ENCODE measurements at places on chromosomes 6 and 20.
A peak's percentile ranks its signal among the peaks of the same experiment; 100 is the strongest.

GRCh38 chr6:10837009-10837621, 1.2 kb downstream of the MAK start:
- no peak for DNase-seq

GRCh38 chr6:25242567-25242966, 36.6 kb upstream of the CARMIL1 start:
- DNase-seq: no peak

- no peak for DNase-seq
These were observed 37.7 kb upstream of the ARHGAP18 start for GRCh38 chr6:129747588-129748112.

GRCh38 chr20:9071976-9072726, 3.3 kb downstream of the PLCB4 start:
- DNase-seq: no peak

GRCh38 chr6:109441069-109441816, 719 bp downstream of the SMPD2 start:
- peak; percentile 37 for DNase-seq

GRCh38 chr6:66421570-66421969, 714.5 kb upstream of the EYS start:
- DNase-seq: no peak

GRCh38 chr6:31122791-31123706, 2.8 kb upstream of the CDSN start:
- DNase-seq: no peak

DNA sequence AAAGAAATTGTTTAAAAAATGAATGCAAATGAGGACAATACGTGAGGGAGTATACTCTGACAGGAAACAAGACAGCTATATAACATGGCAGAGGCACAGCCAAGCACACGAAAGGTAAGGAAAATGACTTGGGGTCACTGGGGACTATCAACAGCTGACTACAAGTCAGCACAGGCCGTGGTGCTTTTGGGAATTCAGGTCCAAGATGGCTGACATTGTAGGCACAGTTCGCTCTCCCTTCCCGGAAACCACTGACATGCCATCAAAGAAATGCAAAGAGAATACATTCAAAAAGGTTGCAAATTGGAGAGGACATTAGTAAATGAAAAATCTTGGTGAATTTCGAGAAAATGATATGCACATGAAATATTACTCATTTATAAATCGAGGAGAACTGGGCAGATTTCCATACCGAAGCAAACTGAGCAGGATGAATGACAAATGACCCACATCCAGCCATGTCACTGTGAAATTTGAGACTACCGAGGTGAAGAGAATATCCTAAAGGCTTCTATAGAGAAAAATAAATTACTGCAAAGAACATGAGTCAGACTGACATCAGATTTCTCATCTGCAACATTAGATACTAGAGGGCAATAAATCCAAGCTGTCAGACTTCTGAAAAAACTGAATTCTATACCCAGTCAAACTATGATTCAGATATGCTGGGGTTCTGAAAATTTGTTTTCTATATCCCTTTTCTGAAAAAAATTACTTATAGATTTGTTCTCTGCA, 391.1 kb downstream of the BTBD9 start:
- DNase-seq: no peak

DNA sequence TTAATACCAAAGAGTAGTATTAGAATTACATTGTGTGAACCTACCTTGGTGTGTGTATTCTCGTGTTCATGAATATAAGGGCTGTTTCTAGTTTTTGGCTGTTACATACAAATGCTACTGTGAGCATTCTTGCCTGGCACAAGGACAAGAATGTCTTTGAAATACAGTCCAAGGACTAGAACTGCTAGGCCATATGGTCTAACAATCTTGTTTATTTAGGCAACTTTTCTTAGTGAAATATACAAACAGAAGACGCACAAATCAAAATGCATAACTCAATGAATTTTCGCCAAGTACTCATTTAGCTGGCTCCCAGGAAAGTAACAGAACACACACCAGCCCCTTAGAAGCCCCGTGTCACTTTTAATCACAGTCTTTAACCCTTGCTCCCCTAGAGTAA, 28.5 kb downstream of the KDM1B start:
- DNase-seq: no peak

GRCh38 chr6:31769684-31770371, 7.3 kb downstream of the VWA7 start:
- DNase-seq: peak; percentile 67

DNA sequence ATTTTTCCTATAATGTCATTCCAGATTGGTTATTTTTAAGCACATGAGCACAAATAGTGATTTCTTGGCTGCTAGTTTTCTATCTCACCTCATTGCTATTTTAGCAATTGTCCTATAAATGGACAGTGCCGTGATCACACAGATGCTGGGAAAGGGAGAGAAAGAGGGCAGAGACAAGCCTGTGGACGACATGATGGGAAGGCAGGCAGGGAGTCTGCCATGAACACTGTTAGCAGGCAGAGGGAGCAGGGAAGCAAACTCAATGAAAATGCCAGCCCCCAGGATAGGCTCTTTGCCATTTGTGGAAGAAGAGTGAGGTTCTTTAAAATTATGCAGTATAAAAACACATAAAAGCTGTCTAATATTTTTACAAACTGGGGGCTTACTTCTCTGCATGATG, 96.8 kb downstream of the ADTRP start:
- DNase-seq: no peak

- no peak for DNase-seq
These were observed 46.2 kb downstream of the CYB5R4 start for GRCh38 chr6:83905648-83906047.

DNA sequence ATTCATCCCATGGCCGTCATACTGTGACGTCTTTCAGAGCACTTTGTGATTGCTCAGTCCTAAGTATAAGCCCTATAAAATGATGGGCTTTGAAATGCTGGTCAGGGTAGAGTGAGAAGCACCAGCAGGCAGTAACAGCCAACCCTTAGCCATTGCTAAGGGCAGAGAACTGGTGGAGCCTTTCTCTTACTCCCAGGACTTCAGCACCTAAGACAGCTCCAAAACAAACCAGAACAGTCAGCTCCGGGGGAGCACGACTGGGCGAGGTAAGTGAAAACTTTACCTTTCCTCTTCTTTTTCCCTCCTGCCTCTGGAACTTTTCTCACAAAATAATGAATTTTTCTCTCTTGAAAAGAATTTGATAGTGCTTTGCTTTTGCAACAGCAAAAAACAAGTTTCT, at the start of gene VIP:
TSS of gene VIP (plus strand) at position 104 of the 400 bp plus-strand sequence. CDS start 1,381 bp downstream, outside the sequence.
- DNase-seq: no peak

- no peak for DNase-seq
These were observed 8.6 kb downstream of the SULF2 start for GRCh38 chr20:47776639-47777038.

DNA sequence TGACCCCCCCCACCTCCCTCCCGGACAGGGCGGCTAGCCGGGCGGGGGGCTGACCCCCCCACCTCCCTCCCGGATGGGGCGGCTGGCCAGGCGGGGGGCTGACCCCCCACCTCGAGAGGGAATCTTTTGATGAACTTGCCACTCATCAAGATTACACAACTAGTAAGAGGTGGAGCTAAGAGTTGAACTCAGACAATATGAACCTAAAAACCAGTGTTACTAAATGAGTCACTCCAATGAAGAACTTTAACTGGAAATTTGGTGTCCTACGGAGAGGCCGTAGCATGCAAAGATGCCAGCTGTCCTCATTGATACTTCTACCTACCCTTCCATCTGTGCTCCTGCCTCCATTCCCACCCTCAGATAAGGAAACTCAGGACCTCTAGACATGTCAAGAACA, 42.8 kb downstream of the PFDN4 start:
- no peak for DNase-seq

DNA sequence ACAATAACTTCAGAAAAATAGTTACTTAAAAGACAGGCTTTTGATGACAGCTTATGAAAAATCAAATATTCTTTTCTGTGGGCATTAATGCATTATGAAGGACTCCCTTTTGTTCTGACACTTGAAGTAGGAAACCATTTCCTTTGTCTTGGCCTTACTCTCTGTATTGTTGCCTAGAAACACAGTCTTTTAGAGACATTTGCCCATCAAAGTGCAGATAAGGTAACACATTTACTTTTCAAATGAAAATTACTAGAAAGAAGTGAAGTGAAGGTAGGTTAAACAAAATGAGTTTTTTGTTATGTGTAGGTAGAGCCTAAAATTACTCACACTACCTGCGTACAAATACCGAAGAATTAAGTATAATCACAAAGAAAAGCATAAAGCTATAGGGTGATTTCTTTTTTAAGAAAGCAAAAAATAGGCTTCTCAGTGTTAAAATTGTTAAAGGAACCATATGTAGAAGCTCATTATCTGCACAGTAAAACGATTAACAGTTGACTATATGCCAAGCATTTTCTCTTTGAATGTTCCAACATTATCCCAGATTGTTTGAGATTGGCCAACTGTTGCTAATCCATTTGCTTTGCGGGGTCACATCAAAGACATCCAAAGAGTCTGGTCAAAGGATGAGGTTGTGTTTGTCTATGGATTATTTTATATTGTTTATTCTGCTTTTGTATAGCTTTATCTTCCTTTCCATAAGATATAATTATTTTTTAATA, 542.0 kb upstream of the RNF217 start:
- DNase-seq: no peak

GRCh38 chr6:129451187-129451586, 258.8 kb downstream of the ARHGAP18 start:
- DNase-seq: no peak

DNA sequence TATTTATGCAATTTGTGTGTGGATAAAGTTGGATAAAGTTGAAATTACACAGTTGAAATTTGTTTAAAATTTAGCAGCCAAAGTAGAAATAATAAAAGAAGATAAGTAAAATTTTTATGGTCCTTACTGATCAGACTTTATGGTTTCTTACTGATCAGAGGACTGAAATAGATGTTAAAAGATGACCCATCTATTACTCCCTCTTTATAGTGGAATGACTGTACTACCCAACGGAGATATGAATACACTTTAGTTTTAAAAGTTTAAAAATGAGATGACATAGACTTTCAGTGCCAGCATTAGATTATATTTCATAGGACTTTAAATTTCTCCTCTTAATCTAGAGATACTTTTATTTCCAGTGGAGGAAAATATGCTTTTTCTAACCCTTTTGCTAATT, 98.9 kb upstream of the ADGRF4 start:
- no peak for DNase-seq

DNA sequence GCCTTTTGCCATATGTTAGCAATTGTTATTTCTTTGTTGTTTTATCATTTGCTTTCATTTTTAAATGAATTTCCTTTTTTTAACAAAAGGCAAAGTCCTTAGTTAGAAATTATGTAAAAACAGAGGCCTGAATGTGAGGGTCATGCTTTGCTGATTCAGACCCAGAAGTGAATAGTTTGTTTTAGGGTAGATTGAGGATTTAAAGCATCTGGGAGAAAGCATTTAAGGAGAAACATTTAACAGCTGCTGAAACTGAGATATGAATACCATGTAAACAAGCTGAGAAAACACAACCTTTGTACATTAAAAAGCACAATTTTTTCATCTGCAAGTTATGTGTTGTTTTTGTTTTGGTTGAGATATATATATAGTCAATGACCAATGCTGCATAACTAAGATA, 8.0 kb downstream of the HTR1B start:
- no peak for DNase-seq

DNA sequence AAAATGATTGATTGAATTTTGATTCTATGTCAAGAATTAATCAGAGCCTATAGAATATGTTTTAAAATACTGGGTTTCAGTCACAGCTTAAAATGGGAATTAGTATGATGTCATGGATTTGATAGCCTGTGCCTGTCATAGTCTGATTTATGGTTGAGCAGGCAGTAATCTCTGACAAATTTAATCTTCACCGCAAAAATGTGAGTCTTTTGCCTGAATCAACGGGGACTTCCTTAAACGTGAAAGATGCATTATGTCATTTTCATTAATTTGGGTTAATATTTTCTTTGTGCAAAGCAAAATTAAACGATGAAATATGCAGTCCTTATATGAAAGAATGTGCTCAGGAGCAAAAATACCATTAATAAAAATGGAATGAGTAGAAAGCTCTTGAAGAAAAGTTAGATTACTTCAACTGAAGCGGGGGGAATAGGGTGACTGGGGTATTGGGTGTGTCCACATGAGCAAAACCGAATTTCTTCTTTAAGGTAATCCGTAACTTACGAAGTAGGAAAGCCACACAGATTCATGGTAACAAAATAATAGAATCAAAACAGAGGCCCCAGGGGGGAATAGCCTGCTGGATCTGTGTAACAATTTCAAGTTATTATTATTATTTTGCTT, 339.6 kb upstream of the NOX3 start:
- DNase-seq: no peak

DNA sequence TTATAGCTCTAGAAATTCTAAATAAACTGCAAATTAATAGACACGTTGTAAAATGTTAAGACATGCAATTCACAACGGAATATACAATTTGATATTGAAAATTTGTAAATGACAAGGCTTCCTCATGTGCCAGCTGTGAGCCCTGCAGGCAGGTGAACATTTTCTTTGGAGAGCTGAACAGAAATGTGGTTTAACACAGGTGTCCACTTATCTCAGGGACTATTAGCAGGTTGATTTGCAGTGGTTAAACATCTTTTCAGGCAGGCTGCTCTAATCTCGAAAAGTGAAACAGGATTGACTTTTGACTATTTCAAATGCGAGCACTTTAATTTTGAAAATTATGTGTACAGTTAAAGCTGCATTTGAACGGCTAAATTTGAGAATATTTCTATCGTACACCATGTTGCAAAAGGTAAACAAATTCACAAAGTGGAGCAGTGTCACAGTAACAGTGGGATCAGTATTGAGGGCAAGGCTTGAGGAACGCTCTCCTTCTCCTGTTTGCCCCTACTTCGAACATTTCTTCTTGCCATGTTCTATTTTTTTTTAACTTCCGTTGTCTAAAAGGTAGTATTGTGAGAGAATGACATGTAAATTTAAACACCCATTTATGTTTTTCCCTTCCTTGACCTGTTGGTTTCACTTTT, 210.8 kb downstream of the CDKAL1 start:
- no peak for DNase-seq

- DNase-seq: no peak
These were observed 96.4 kb upstream of the MRPS10 start for GRCh38 chr6:42313941-42314570.

- no peak for DNase-seq
These were observed 32.0 kb downstream of the PDE7B start for GRCh38 chr6:135883536-135883935.

DNA sequence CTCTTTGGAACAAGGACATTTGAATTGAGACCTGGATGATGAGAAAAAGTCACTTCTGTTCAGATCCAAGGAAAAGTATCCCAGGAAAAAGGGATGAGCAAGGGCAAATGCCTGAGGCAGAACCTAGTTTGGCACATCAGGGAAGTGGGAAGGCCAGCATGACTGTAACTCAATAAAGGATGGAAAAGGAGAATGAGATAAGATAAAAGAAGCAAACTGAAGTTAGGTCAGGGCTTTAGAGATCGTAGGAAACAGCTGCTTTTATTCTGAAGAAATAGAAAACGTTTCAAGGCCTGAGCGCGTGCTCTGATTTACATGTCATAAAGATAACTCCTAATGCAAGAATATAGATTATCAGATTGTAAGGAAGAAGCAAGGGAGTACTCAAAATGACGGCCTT, 450.0 kb downstream of the FRK start:
- no peak for DNase-seq

- peak; percentile 100 for DNase-seq
These were observed 11.3 kb downstream of the STMN3 start for GRCh38 chr20:63641792-63642523.
